Fibroblast of the aortic adventitia (primary cell): ENCODE measurements at places on chromosomes 7 and 10.

DNA sequence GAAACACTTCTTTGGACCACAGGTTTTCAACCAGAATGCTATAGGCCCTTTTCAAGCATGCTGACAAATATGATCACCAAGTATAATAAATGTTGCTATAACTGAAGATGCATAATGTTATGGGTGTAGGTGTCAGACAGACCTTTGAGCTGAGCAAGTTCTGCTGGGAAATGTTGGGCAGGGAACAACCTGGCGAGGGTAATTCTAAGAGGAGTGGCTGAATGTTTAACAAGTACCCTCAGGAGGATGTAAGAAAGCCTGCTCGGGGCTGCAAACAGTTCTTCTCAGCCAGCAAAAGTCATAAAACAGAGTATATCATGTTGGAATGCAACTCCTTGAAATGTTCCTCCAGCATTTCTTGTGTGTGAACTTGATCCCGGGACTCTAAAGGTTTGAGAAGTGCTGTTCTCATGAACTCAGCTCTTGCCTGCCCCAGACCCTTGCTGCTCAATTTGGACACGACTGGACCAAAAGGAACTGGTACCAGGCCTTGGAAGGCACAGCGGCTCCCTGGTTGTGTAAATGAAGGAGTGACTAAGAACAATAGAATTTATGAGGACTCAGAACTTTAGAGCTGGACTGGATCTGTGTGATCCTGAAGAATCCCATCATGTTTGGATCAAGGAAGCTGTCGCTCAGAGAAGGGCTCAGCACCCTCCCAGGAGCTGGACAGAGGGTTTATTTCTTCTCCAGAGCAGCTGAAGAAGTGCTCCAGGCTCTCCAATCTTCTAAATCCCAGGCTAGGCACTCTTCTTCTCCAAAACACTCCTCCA lies 143.2 kb upstream of the ANK3 start:
- DNase-seq = no peak

- peak; percentile 65 for DNase-seq
Measured at GRCh38 chr7:66013938-66014337, 31.9 kb upstream of the GUSB start.

- no peak for DNase-seq
Measured at GRCh38 chr10:66941491-66941890, 15.7 kb downstream of the LRRTM3 start.

DNA sequence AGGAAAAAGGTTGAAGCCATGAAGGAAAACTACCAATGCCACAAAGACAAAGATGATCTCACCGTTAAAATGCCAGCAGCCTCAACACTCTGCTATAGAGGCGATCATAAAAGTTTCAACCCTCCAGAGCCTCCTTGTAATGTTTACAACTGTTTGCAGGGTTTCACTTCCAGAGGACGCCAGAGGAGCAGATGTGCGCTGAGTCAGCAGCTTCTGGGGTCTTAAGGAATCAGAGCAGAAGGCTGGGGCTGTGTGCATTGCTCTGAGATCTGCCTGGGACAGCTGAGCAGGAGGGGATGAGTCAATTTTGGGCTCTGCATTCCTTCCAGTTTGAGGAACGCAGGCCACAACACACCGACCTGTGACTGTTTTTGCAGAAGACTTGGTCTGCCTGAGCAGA lies 98.3 kb downstream of the TMEM130 start:
- peak; percentile 39 for DNase-seq

GRCh38 chr7:72099784-72100183 lies 312.4 kb downstream of the CALN1 start:
- no peak for DNase-seq

DNA sequence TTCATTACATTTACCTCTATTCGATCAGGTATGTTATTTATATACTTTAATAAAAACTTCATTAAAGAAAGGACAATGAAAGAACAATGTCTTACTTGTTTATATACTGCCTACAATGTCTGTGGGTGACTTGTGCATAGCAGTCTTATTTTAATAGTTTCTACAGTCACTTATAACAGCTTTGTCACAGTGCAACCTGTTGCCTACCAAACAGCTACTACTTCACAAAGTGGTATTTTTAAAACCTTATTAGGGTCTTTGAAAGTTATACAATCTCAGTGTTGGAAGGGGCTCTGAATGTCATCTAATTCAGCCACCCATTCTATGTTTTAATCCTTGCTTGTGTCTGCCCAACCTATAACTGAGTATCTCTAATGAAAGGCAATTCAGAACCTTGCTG lies 19.0 kb downstream of the MTPN start:
- no peak for DNase-seq

- peak; percentile 61 for DNase-seq
Measured at GRCh38 chr10:45420453-45421192, 46.6 kb downstream of the ALOX5 start.

DNA sequence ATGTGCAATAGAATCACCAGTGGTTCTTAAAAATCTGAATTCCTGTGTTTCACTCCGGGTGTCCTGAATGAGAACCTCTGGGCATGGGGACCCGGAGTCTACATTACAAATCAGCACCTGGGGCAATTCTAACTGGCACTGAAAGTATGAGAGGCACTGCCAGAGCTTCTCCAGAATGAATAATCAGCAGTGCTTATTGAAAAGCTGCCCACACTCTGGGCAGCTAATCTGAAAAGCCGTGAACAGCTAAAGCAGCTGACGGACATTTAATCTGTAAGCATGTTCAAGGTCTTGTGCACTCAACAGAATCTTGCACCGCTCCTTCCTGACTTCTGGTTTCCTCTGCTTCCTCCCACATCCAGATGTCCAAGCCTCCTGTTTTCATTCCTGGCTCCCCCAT lies 113.3 kb upstream of the KIF5B start:
- DNase-seq = no peak

DNA sequence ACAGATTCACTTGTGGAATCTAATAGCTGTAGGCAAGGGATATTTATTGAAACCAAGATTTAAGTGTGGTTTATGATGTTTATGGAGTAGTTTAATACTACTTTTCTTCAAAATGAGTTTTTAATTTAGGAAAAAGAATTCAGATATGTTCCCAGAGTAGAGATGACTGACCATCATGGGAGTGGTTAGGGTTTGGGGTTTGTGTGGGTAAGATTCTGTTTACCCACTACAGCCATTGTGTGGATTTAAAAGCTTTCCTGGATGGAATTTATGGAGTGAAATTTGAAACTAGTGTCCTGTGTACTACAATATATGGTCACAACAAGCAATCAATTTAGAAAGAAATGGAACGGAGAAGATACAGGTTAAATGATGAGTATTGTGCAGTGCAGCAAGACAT lies 453.5 kb downstream of the AUTS2 start:
- DNase-seq = no peak

DNA sequence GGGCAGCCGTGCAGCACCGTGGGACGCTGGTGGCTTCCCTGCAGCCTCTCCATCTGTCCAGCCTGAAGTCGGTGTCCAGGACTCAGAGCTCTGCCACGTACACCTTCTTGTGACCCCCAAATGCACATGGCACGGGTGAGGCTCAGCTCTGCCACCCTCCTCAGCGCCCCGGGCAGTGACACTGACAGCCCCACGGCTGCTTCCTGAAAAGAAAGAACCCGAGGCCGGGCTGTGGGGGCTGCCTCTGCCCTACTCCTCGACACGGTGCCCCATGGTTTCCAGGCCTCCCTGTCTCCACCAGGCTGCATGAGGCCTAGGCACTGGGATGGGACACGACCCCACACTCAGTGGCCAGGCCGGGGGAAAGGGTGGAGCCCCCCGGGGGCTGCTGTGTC lies 13.7 kb downstream of the ADGRA1 start:
- DNase-seq = no peak

- no peak for DNase-seq
Measured at GRCh38 chr7:142131439-142132185, 20.1 kb downstream of the MGAM2 start.

DNA sequence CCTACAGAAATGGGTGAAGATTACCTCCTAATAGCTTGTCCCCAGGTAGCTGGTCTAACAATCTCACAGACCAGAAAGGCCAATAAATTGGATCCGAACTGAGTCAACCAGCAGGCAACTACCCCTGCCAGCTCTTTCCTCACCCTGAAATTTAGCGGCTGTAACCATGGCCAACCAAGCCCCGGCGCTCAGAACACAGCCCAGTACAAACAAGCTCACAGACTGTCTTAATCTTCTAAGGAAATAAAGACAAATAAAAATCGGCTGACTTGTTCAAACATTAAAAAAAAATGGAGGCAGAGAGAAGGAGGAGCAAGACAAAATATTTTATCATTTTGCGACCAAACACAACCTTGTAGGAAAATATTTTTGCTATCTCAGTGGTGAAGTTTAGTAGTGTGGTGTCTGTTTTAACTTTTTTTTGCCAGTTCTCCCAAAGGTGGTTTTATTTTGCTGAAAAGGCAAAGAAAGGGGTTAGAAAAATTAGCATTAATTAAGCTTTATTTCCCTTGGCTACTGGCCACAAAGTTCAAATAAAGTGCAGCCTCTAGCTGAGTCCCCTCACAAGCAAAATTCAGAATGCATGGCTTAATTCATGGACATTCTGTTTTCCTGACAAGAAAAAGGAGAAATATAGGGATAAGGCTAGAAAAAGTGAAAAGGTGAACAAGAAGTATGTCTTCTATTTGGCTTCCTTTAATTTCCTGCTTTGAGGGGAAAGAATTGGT lies 313.0 kb upstream of the NPVF start:
- DNase-seq = no peak

DNA sequence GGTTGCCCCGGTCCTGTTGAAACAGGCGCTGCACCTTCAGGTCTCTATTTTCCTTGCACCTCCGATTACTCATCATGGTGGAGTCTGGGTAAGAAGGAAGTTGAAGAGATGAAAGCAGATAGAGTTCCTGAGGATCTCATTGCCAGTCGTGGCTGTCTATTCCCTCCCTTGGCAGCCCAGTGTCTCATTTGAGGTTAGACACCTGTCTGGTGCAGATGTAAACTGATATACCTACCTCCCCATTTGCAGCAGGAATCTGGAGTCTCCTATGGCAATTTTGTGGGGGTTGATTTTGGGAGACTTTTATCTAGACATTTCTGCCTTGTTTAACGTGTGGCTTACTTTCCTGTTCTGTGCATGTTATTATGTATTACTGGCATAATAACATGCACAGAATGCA lies 212.1 kb downstream of the BICC1 start:
- no peak for DNase-seq

DNA sequence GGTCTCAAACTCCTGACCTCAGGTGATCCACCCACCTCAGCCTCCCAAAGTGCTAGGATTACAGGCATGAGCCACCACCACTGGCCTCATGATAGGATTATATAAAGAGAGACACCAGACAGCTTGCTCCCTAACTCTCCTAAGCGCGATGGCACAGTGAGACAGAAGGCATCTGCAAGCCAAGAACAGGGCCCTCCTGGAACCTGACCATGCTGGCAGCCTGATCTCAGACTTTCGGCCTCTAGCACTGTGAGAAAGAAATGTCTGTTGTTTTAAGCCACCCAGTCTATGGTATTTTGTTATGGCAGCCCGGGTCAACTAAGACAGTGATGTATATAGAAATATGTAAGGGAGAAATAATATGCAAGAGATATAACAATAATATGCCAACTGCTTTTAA lies 51.2 kb downstream of the SRPK2 start:
- DNase-seq = no peak

DNA sequence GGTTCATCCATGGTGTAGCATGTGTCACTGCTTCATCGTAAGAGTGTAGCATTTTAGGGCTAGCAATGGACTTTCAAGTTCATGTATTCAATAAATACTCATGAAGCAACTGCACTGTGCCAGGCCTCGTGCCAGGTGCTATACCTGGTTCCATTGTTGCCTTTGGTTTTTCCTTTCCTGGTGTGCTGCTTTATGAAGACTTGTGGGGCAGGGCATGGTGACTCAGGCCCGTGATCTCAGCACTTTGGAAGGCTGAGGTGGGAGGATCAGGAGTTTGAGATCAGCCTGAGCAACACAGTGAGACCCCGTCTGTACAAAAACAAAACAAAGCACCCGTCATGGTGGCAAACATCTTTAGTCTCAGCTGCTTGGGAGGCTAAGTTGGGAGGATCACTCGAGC lies 2.2 kb upstream of the CPA4 start:
- peak; percentile 36 for DNase-seq

DNA sequence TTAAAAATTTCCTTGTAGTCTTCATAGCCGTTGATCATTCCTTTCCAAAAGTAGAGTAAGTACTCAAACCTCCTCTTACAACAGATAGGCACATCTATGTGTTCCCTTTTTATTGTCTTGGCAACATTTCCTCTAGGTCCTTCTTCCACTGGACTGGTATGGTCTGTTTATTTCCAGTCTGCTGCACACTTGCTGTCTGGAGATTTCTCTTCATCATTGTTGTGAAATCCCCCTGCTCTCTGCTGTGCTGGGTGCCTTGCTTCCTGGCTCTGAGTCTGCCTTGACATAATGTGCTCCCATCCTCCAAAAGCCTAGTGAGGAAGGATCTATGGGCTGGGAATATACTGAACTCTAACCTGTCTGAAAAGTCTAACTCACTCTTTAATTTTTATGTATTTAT lies 545.3 kb upstream of the VSTM2A start:
- no peak for DNase-seq

DNA sequence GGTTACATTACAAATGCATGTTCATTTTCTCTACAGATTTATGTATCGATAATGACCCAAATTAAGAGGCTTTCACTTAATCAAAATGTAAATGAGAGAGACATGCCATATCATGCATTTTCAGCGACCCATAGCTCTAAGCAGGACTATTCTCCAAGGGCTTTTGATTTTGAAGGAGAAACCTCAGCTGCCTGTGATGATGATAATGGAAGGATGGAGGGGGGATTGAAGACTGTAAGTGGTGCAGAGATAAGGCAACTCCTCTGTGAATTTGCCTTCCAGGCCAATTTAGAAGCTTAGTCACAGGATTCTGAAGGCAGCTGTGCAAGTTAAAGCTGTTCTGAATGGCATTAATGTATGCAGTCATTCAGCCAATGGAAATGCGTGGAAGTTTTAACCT lies 8.3 kb downstream of the VSTM2A start:
- no peak for DNase-seq

- no peak for DNase-seq
Measured at GRCh38 chr10:103492655-103493261, 747 bp upstream of the NEURL1 start.

DNA sequence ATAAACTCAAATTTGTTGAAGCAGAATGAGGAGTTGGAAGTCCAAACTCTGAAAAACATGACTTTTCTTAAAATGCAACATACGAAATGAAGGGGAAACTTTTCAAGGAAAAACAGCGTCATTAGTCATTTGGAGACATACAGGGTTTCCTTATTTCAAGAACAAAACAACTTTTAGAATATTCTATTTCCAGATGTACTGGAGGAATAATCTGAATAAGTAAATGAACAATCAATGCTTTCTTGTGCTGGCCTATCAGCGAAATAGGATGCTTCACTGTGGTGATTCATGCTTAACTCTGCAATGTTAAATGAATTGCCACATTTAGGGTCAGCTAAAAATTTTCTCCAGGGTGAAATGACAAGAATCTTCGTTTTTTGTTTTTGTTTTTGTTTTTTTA lies 114.3 kb downstream of the SEMA3C start:
- no peak for DNase-seq

DNA sequence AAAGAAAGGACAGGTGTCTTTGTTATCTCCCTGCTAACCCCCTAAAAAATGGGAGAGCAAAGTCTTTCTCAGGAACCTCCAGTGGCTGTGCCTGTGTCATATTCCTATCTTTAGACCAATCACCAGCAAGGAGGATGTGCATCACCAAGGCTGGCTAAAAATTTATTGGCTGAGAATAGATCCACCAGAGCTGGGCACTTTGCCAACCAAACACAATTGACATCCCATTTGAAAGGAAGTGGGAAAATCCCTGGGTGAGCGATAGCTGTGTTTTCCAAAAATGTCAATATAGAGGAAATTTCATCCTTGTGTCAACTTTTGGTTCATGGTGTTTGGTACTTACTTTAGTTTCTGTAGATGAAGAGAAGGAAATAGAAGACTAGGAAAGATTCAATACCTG lies 13.1 kb upstream of the GPR141 start:
- DNase-seq = no peak

GRCh38 chr10:22679608-22680007 lies 34.8 kb downstream of the PIP4K2A start:
- DNase-seq = no peak
